ENCODE measurements at places on chromosomes 2 and 18.
A peak's percentile ranks its signal among the peaks of the same experiment; 100 is the strongest.

DNA sequence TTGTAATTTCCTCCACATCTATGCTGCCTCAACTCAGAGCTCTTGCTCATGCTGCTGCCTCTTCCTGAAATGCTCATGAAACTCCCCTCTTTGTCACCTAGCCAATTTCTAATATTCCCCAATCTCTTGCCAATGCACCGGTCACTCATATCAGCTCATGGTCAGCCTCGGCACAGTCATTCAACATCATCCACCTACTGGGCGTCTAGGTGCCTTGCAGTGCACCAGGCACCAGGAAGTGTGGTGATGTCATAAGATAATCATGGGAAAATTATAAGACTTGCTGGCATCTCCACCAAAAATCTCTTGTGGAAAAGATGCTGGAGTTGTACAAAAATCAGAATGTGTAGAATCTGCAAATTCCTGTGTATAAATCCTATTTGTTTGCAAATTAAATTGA, 52.6 kb upstream of the RAB27B start:
- no peak for DNase-seq

GRCh38 chr18:22559414-22560274, 141.9 kb upstream of the CTAGE1 start:
- DNase-seq = no peak

GRCh38 chr2:133809485-133809884, 241.2 kb upstream of the NCKAP5 start:
- no peak for DNase-seq

DNA sequence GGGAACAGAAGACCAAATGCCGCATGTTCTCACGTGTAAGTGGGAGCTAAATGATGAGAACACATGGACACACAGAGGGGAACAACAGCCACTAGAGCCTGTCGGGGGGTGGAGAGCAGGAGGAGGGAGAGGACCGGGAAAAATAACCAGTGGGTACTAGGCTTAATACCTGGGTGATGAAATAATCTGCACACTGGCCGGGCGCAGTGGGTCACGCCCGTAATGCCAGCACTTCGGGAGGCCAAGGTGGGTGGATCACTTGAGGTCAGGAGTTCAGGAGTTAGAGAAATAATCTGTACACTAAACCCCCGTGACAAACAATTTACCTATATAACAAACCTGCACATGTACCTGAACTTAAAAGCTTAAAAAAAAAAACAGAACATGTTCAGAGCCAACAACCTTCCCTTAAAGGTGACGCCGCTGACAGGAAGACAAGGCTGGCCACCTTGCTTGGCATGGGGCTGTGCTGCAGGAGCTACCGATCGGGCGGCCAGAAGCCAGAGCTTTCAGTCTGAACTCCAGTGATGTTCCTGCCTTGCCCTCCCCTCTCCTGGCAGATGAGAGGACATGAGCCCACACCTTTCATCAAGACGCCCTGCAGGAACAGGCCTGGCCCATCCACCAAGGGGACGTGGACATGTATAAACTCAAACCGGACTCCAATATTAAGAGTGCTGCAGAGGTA, 11.2 kb downstream of the SLC66A2 start:
- DNase-seq = no peak

GRCh38 chr2:219296631-219297391, 12.4 kb downstream of the PTPRN start:
- DNase-seq = no peak

DNA sequence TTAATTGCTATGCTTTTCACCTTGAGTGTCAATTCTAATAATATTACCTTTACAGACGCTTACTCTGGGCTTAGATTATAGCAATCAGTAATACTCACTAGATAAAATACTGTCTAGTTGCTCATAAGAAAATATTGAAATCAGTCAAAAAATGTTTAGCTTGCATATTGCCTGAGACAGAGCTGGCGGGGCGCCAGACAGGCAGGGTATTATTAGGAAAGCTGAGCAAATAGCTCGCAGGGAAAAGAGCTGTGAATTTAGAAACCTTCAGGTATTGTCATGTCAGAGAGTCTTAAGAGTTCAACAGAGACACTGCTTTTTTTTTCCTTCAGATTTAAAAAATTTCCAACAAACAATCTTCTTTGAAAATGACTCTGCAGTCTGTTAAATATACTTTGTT, 118.4 kb downstream of the MEIS1 start:
- no peak for DNase-seq

GRCh38 chr2:215746226-215746886, 267.0 kb downstream of the MREG start:
- DNase-seq = no peak

DNA sequence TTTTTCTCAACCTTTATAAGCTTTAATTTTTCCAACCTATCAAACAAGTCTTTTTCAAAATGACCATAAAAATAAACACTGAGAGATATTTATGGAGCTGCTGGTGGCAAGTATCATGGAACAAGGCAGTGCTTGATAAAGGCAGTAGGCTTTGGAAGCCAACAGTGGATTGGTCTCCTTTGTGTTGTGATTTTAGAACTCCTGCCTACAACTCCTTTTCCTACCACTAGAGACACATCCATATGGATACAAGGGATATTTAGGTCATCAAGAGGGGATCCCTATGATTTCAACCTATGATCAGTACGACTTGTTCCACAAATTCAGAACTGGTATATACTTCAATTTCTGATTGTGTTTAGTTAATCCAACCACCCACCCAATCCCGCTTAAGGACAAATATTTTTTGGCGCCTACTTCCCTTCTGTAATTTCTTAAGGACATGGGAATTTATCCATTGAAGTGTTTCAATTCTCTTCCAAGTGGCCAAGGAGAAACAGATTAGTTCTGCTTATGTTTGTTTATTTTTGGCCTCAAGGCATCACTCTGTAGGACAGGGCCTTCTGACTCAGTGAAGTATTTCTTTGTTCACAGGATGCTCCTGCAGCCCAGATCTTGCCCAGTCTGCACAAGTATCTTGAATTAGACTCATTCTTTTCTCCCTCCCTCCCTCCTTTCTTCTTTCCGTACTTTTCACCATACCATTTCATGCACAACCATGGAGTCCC, 2119.6 kb upstream of the PIK3C3 start:
- DNase-seq = no peak

GRCh38 chr2:94871226-94872087, at the start of gene TEKT4:
TSS of gene TEKT4 (plus strand) at chr2:94871430. CDS start at chr2:94871580, 150 bp downstream.
- DNase-seq = no peak

- DNase-seq = no peak
Measured at GRCh38 chr2:75465317-75465984, 95.3 kb downstream of the EVA1A start.

DNA sequence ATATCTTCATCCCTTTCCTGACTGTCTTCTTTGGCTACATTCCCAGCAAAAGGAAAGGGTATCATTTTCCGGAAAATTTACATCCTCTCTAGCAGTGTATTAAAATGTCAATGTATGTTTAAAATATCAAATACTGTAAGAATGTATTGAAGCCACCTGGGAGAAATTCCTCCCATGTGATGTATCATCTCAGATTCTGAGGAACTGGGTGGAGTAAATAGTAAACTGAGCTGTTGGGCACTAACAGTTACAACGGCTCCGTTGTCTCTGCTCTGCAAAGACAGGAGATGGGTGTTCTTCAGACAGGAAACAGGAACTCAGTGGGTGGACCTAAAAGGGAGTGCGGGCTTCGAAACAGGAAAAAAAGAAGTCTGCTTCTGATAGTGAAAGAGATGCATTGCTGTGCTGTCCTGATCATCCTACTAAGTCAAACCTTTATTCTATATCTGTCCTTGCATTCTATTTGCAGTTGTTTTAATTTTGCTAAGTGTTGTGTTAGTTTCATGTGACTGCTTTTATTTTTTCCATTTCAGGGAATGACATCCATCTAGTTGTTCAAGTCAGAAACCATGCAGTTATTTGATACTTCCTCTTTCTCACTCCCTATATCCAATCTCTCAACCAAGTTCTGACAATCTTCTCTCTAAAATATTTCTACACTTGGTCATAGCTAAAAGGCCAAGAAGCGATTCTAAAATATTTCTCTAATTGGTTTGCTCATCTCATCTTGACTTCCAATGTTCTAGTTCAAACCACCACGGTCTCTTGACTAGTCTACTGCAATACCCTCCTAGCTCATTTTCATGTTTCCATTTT, 19.4 kb downstream of the DOK1 start:
- DNase-seq = no peak

GRCh38 chr2:215727507-215728503, 285.5 kb downstream of the MREG start:
- DNase-seq = no peak

DNA sequence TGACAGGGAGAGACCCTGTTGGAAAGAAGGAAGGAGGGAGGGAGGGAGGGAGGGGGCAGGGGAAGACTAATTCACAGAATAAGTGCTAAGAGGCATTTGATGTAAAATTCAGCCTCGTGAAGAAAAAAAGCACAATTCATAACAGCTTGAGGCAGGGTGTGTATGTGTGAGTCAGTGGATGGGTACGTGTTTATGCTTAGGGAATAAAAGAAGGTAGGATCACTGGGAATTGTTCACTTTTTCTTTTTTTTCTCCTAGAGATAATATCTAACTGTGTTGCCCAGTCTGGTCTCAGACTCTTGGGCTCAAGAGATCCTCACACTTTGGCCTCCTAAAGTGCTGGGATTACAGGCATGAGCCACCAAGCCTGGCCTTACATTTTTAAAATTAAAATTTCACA, 39.2 kb downstream of the WDR33 start:
- DNase-seq = no peak

GRCh38 chr2:27916293-27916995, 25.9 kb downstream of the BABAM2 start:
- DNase-seq = no peak

DNA sequence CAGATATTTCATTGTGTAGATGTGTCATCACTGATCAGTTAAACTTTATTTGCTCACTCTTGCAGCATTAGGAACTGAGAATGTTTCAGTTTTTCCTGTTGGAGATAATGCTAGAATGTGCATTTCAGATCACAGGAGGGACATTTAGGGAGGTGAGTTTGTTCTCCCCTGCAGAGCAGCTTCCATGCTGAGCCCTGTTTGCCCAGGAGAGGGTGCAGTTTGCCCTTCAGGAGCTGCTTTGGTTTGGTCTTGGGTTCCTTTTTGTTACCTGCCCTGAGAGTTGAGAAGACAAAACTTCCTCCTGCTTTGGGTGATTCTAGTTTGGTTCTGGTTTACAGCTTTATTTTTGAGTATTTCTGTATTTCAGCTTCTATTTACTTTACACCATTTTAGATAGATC, 49.9 kb downstream of the DGKD start:
- peak; percentile 37 for DNase-seq

- DNase-seq = no peak
Measured at GRCh38 chr2:8867363-8867762, 29.9 kb upstream of the KIDINS220 start.

Measured in activated T-helper 1 cell treated with anti-CD3 and anti-CD28 coated beads, Interleukin-2, amount 50 U/mL, for 16 hours (primary cell).